ENCODE measurements at places on chromosomes 3 and 15. TPM values are rescaled to one million over a fixed set of nuclear protein-coding genes. Genes with fewer than 3 reads are reported as not detected.
A peak's percentile ranks its signal among the peaks of the same experiment; 100 is the strongest.

TCAIM gene
- 23.2 TPM for total RNA-seq

ZBBX gene
- total RNA-seq, result not detected

- H3K4me1 ChIP-seq, result no peaks in the 10 kb centered on the region
- H3K4me3 ChIP-seq, result no peak overlapping the region
- no peak overlapping the region for H3K27ac ChIP-seq
- H3K36me3 ChIP-seq, result no peaks in the 10 kb centered on the region
- DNase-seq, result no peak
- H3K27me3 ChIP-seq, result no peaks in the 10 kb centered on the region
Measured at GRCh38 chr15:27956285-27956684, 142.8 kb downstream of the OCA2 start.

DNA sequence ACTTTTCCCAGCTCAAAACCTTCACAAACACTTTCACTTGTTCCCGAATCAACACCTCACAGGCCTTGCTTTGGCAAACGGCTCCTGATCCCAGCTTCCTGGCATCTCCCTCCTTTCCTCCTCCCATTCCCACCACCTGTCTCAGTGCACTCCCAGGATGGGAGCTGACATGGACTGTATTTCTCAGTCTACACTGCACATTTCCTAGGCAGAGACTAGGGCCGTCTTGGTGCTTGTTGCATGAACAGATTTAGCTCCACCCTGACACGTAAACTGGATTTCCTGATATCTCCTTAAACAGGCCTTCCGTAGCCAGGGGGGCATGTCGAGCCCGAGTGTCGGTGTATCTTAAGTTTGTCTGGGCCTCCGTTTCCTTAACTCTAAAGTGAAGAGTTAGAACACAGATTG is 790 bp upstream of the WHAMM start:
- H3K36me3 ChIP-seq, result no peaks in the 10 kb centered on the region
- H3K27ac ChIP-seq, result peak overlapping the region; percentile 34
- no peaks in the 10 kb centered on the region for H3K27me3 ChIP-seq
- H3K4me3 ChIP-seq, result peak overlapping the region; percentile 82

DNA sequence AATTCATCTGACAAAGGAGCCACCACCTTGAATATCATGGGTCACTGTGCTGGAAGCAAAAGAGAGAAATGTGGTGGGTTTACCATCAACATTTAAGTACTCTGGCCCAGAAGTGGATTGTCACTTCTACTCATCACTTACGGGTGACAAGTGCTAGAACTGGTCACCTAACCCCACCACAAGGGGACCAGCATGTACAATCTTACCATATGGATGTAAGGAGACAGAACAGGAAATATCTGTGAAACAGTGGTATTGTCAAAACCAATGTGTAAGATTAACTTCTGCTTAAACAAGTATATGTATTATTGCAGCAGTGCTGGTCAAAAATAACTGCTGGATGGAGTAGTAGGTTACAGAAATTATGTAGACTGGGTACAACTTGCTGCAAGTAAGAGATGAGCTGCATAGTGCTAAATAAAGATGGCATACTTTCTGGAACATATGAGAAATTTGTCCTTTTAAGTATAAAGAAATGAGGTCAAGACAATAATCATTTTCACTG is 171.8 kb downstream of the POTEB3 start:
- DNase-seq, result no peak
- H3K27me3 ChIP-seq, result no peaks in the 10 kb centered on the region
- H3K36me3 ChIP-seq, result no peaks in the 10 kb centered on the region
- H3K4me1 ChIP-seq, result no peaks in the 10 kb centered on the region
- H3K27ac ChIP-seq, result no peak overlapping the region

DNA sequence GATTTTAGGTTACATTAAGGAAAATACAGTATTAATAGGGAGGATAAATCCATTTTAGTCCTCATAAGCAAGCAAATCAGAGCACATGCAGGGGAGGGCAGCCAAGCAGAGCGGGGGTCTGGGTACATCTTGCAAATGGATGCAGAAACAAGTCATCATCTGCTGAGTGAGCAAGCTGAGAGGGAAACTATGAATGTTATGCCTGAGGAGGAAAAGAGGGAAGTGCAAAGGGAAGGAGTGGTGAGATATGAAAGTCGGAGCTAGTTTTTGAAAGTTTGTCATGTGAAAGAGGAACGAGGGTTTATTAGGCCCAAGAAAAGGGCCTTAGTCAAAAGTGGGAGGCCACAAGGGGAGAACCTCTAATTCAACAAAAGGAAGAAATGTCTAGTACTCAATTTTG is 15.4 kb downstream of the PTX3 start:
- no peak overlapping the region for H3K27ac ChIP-seq
- DNase-seq, result no peak
- H3K4me3 ChIP-seq, result no peak overlapping the region

- no peaks in the 10 kb centered on the region for H3K27me3 ChIP-seq
- no peak overlapping the region for H3K4me3 ChIP-seq
- no peak for DNase-seq
- H3K36me3 ChIP-seq, result no peaks in the 10 kb centered on the region
- H3K27ac ChIP-seq, result no peak overlapping the region
- H3K4me1 ChIP-seq, result peaks cover 4% of the 10 kb centered on the region
Measured at GRCh38 chr3:3180456-3180855, 965 bp upstream of the CRBN start.

DNA sequence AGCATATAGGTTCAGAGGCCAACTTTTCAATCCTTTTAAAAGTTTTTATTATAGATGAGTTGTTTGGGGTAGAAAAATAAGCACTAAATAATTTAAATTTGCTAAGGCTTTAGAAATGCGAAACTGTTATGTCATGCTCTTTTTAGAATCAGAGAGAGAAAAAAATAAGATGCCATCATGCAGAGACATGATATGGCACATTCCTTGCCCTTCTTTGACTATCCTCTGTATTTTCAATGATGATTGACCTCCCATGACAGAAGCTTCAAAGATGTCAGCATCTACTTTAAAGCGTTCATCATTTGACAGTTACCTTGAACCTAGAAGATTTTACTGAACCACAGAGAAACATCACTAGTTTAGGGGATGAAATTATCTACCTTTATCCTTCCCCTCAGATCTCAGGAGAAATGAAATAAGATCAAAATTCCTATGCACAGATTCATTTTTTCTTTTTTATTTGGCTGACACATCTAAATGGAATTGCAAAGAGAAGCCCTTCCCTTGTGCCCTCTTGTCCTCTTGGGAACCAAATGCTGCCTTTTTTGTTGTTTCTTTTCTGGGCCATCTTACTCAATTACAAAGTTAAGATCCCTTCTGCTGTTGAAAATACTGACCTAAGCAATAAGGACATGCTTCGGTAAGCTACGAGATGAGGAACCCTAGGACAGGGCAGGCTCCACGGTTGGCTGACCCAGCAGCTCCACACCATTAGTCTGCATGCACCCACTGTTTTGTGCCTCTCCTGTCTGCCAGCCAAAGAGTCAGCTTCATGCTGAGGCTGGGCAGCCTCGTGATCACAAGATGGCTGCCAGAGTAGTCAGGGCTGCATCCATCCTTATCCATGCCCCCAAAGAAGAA is 289.7 kb upstream of the TPM1 start:
- H3K4me3 ChIP-seq, result no peak overlapping the region
- H3K27me3 ChIP-seq, result no peaks in the 10 kb centered on the region
- H3K36me3 ChIP-seq, result no peaks in the 10 kb centered on the region
- H3K27ac ChIP-seq, result no peak overlapping the region

DNA sequence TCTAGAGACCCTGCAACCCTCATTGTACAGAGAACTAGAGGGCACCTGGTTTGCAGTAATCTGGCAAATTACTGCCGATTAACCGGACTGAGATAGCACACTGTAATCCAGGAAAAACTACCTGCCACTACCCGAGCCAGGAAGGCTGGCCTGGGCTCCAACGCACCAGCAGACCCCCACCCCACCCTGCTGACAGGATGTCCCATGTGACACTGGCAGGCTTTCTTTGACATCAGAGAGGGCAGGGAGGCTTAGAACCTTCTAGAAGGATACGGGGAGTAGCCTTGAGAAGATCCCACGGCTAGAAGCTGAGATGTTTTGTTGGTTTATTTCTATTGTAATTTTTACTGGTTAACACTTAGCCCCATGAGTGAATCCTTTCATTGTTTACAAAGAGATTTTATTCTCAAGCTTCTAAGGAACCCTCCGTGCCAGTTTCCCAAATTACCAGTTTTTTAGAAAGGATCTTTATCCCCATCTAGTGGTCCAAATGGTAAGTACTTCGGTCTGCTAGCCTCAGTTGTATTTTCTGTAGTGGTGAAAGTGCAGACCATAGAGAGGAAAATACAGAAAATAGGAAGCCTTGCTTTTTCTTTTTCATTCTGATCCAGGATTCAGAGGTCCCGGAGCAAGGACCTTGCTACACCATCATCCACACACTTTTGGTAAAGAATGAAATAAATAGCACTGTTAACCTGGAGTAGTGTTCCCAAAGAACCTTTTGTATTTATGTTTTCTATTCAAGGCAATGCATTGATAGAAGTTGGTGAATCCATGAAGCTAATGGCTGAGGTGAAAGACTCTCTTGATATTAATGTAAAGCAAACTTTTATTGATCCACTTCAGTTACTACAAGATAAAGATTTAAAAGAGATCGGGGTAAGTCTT is 81.9 kb upstream of the ADAMTSL3 start:
- DNase-seq, result no peak
- H3K27me3 ChIP-seq, result no peaks in the 10 kb centered on the region
- H3K4me1 ChIP-seq, result no peaks in the 10 kb centered on the region

DNA sequence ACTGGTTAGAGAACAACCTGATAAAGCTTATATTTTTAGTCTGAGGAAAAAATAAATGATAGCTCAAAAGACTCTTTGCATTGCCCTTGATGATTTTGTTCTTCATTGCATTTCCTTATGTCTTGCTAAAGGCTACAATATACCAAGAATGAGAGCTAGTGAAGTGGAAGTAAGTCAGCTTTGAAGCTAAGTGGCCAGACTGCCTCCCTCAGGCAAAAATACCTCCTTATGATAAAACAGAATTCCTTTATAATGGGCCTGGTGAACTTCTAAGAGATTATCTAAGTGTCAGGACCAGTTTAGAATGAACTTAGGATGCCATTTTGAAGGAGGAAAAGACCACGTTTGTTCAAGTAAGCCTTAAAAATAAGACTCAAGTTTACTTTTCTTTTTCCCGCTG is 678.4 kb downstream of the ROBO2 start:
- H3K36me3 ChIP-seq, result no peaks in the 10 kb centered on the region
- H3K27ac ChIP-seq, result no peak overlapping the region
- no peak for DNase-seq
- H3K4me1 ChIP-seq, result no peaks in the 10 kb centered on the region
- H3K4me3 ChIP-seq, result no peak overlapping the region

All from ovary (tissue), 10 donors.